Activated gamma-delta T cell (primary cell): ENCODE measurements at places on chromosomes 1 and 21.

DNA sequence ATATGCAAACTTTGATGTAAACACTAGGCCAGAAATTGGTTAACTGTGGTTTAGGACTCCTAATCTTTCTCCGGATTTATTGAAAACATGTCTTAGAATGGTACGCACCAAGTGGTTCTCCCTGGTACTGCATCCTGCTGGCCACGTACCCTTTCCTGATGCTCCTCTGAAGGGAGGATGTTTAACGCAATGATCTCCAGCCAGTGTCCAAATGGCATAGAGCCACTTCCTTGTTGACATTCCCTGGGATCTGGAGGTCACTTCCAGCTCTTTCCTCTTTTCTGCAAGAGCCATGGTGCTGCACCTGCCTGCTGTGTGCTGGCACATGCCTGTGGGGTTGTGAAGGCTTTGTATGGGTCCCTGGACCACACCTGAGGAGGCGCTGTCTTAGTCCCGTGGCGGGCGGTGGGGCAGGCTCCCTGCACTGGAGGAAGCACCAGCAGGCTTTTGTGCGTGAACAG is 53.9 kb downstream of the GALNT2 start:
- no peak for DNase-seq

DNA sequence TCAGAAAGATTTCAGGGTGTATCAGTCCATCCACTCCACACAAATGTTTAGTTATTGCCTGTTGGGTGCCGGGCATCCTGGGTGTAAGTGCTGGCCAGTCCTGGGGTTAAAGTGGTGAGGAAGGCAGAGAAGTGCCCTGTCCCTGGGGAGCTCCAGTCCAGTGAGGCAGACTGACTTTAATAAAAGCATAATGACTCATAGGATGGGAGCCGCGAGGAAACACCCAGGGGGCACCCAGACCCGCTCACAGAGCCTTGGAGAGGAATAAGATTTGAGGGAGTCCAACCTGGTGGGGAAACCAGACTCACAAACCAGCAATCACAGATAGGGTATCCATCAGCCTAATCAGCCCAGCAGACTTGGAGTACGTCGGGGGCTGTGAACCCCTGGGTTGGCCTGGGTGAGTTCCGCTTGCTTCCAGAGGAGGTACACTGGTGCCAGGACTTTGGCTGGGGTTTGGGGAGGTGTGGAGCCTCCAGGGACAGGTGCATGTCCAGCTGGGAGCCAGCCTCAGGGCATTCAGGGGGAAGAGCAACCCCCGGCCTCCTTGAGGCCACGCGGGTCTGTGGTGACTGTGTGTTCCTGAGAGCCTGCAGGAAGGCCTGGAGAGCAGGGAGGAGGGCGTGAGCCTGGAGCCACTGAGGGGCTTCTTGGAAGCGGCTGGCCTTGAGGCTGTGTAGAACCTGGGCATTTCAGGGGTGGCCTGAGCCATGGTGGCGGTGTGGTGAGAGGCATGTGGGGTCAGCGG is 3.7 kb downstream of the PEAR1 start:
- DNase-seq: no peak

- no peak for DNase-seq
Measured at GRCh38 chr1:45411510-45411899, 71.3 kb upstream of the MUTYH start.

DNA sequence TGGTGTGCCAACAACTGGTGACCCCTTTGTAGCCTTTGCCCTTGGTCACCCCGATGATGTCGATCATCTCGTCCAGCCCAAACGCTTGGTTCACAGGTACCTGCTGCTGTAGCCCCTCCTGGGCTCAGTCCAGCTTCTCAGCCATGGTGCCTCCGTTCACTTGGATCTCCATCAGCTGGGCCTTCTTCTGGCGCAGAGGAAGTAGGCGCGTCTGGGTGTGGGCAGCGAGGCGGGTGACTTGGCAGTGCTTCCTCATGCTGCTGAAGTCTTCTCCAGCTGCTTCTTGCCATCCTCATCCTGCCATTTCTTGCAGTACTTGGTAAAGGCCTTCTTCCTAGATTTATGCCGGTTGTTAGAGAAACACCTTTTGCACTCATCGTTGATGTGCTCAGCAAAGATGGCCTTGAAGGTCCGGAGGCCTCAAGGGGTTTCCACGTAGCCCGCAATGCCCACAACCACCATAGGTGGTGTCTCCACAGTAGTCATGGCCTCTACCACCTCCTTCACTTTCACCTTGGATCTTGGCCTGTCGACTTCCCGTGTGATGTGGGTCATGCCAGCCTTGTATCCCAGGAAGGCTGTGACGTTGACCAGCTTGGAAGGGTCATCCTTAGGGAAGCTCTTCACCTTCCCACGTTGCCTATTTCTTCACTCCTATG is 13.0 kb downstream of the DOP1B start:
- DNase-seq: no peak

GRCh38 chr1:201760516-201760915 is 68.4 kb upstream of the IPO9 start:
- DNase-seq: no peak

DNA sequence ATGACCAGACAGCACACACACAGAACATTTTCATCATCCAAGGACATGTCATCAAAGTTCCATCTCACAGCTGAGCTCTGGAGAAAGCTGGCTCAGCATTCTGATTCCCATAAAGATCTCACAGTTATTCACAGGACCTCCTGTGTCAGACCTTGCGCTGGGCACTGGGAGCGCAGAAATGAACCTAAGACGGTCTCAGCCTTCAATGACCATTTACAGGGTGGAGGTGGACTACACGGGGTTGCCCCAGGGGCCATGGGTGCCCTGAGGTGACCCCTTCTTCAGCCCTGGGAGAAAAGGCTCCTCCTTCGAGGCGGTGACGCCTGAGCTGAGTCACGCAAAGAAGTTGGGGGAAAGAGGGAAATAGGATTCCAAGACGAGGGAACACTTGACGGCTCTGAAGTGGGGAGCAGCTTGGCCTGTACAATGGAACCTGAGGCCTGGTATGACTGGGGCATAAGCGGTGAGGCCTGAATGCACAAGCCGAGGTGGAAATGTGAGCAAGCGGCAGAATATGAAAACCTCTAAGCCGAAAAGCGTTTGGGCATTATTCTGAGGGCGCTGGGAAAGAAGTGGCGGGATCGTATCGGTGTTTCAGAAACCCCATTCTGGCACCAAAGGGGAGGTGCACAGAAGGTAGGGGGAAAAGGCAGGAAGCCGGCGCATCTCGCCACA is 797 bp downstream of the CC2D1B start:
- DNase-seq: no peak

- no peak for DNase-seq
Measured at GRCh38 chr1:34163792-34164731, 968 bp downstream of the CSMD2 start.

DNA sequence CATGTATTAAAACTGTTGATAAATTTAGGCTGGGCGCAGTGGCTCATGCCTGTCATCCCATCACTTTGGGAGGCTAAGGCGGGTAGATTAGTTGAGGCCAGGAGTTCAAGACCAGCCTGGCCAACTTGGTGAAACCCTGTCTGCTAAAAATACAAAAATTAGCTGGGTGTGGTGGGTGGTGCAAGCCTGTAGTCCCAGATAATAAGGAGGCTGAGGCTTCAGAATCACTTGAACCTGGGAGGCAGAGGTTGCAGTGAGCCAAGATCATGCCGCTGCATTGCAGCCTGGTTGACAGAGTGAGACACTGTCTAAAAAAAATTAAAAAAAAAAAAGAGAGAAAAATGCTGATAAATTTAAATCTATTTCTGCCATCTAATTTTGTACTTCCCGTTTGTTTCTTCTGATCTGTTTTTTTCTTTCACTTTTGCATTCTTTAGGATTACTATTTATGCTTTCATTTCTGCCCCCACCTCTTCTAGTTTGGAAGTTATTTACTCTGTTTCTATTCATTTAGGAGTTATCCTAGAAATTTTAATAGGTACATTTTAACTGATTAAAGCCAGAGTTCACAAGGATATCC is 3.2 kb upstream of the DENND1B start:
- DNase-seq: no peak

- DNase-seq: no peak
Measured at GRCh38 chr1:31227891-31228568, 11.7 kb downstream of the NKAIN1 start.

GRCh38 chr1:168966217-168966616 is 140.3 kb upstream of the ATP1B1 start:
- no peak for DNase-seq

DNA sequence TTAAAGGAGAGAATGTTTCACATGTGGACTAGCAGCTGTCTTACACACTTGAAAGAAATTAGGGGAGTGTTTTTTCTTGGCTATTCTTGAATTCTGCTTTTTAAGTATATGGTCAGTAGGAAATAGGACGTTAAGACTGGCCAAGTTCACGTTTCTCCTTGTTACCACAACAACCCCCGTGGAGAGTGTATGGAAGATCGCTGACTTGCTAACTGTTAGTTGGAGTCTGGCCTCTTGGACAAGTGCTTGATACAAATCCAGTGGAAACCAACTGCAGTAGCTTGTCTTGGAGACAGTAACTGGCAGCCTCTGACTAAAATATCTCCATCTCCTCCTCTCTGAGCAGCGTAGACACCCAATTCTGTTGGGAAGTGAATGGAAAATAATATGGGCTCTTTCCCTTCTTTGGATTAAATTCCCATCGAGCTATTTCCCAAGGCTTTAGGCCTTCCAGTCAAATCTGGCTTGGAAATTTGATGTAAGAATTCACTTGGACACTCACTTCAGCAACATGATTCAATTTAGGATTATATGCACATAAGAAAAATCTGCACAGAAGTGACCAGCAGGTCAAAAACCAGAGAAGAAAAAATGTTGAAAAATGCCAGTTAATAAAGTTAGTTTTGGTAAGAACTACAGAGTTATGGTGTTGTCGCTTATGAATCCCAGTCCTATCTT is 3.6 kb upstream of the NFIA start:
- no peak for DNase-seq

DNA sequence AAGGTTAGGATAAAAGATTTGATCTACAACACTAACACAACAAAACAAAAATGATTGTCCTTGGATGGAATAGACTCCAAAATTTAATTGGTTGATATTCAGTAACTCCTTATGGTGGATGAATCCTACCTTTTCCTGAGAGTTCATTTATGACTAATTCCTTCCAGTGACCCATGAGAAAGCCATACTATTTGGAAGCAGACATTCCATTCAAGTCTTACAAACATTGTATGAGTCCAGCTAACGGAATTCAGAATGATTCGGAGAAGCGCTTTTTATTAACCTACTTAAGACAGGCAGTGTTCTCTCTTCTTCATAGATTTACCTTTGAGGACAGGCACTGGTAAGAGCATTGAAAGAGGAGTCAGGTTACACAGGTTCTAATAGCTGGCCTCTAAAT is 155.6 kb upstream of the ZNF648 start:
- no peak for DNase-seq

GRCh38 chr1:233143241-233143640 is 152.3 kb downstream of the PCNX2 start:
- no peak for DNase-seq

- DNase-seq: no peak
Measured at GRCh38 chr1:206695733-206696132, 11.0 kb downstream of the MAPKAPK2 start.

- no peak for DNase-seq
Measured at GRCh38 chr1:178690496-178690895, 34.5 kb upstream of the RALGPS2 start.

GRCh38 chr1:37867784-37868183 is 8.4 kb upstream of the MTF1 start:
- DNase-seq: no peak

DNA sequence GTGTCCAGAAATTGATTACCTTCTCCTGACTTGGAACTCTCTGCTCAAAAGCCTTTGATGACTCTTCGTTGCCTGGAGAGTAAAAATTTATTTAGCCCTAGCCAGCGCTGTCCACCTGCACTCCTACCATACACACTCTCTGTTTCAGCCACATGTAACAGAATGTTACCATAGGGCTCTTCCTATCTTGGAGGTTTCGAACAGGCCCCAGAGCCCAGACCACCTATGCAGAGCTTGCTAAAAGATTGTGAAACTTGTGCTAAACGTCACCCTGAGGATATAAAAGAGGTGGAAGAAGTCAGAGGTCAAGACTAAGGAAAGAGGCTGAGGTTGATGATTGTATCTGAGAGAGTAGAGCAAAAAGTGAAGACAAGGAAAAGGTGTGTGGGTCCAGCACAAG is 237.0 kb upstream of the HOOK1 start:
- no peak for DNase-seq

- DNase-seq: no peak
Measured at GRCh38 chr1:94935476-94935875, 8.6 kb upstream of the CNN3 start.

DNA sequence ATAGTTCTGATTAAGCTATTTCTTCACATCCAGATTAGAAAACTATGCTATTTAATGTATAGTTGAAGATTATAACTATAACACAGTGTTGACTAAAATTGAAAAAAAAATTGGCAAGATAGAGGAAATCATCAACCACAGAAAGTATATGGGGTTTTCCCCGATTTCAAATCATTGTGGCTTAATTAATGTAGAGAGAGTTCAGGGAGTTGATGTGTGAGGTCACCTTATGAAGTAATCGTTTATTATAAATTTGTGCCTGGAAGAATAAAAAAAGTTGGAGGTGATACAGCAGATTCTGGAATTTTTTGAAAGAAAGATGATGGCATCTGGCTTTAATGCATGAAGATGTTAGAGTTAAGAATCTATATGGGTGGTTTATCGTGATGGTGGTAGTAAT is 84.3 kb downstream of the PTGS2 start:
- DNase-seq: no peak

DNA sequence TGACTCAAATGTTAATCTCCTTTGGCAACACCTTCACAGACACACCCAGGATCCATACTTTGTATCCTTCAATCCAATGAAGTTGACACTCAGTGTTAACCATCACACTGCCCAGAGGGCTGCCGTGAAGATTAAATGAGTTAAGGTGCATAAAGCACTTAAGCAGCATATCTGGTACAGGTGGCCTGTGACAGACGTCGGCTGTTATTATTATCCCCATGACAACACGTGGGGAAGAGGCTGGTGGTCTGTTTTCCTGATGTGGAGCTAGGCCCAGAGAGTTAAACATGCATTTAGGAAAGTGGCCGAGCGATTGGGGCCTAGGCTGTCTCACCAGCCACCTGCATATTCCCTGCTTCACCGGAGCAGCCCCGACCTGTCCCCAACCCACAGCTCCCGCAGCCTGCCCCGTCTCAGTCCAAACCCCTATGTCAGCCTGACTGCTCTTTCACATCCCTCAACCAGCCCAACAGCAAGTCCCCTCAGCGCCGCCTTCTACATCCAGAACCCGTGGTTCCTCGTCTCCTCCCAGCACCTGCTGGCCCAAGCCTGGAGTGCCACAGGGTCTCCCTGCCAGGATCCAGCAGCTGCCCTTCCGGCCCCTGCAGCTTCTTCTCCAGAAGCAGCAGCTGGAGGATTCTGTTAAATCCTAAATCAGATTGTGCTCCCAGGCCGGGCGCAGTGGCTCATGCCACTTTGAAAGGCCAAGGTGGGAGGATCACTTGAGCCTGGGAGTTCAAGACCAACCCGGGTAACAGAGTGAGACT is 77.9 kb downstream of the FBXO2 start:
- no peak for DNase-seq

- DNase-seq: no peak
Measured at GRCh38 chr1:184810735-184811343, 56.2 kb upstream of the EDEM3 start.
